NCI-H774 (cell line): ENCODE measurements at places on chromosomes 4 and X.

DNA sequence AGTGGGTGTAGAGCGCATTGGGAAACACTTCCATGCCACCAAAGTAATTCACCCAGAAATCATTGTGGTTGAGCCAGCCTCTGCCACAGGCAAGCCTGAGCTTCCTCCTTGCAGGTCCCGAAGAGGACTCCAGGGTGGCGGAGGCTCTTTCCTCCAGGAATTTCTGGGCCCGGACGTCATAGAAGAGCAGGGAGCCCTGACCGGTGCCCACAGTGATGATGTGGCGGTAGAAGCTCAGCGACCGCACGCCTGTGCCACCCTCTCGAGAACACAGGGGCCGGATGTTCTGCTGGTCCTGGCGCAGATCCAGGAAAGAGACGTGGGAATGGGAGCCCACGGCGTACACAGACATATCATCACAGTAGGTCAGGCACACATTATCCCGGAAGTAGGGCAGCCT is 1.3 kb downstream of the DCAF12L1 start:
- no peak for DNase-seq

DNA sequence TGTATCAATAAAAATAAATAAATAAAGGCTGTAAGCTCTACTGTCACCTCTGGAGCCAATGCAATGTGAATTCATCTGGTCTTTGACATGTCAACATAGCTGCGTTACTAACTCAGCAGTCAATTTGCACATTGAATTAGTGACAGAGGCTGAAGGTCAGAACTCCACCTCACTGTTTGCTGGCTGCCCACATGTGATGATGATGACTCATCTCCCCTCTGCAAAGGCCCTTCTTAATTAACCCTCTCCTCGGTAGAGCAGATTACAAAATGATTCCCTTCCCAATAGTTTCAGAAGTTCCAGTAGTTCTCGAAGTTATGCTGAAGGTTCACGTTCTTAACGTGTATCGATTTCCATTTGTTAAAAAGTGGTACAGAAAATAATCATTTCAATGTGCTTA is 1626.0 kb upstream of the TENM3 start:
- no peak for DNase-seq

DNA sequence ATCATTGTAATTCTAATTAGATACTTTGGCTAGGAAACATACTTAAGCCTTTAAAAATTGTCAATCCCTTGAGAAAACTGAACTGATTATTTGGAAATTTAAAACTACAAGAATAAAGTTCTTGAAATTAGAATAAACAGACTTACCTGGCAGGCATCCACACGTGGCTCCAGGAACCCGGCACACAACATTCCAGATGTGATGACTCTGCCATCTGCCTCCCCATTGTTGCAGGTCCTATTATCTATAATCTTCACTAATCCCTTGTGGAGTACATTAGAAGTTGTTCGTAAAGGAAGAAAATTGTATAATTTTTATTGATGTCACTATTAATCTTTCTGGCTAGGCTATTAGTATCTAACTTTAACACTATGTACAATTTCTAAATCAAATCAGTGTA is 16.2 kb upstream of the GNRHR start:
- DNase-seq, result no peak

- DNase-seq, result no peak
Measured at GRCh38 chrX:71096760-71097032, 1.0 kb downstream of the FOXO4 start.

- no peak for DNase-seq
Measured at GRCh38 chr4:153096344-153096743, 107.9 kb upstream of the TRIM2 start.

DNA sequence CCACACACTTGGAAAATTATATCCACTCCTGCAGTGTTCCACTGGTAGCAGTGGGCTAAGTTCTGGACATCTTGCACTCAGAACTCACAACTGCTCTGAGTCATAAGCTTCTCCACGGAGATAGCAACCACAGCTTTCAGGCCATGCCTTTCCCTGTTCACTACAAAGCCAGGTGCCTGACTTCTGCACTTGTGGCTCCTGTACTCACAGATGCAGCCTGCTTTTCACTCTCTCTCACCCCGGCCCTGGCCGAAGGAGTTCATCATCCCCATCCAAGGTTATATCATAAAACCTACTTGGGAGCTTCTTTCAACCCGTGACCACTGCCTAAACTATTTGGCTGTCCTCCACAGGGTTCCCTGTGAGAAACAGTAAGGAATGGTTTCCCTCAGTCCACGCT is 999.4 kb downstream of the GLUD2 start:
- no peak for DNase-seq

DNA sequence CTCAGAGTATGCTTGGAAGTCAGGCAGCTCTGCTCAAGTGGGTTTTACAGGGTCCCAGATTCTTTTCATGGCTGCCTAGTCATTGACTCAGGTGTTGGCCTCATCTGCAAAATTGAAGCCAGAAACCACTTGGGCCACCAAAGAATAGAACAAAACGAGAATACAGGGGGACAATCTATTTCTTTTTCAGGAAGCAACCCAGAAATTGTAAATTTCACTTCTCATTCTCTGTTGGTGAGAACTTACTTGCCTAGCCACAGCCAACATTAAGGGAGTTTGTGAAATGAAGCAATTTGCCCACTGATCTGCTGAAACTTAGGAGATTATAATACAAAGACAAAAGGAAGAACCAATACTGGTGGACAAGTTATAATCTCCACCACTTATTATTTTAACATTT is 8.6 kb upstream of the TKTL2 start:
- DNase-seq, result no peak

DNA sequence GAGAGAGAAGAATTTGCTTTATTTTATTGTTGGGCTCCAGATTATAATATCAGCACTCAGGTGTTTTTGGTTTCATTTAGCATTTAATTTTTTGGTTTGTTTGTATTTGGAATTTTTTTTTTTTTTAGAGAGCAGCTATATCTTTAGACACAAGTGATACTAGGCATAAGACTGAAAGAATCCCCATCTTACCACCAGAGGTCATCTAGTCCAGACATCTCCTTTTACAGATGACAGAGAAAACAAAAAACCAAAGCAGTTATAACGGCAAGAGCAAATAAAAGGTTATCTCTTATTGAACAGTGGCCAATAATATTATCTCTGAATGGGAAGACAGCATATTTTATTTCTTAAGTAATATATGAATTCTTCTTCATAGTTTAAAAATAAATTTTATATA is 22.8 kb downstream of the USP38 start:
- DNase-seq, result no peak

DNA sequence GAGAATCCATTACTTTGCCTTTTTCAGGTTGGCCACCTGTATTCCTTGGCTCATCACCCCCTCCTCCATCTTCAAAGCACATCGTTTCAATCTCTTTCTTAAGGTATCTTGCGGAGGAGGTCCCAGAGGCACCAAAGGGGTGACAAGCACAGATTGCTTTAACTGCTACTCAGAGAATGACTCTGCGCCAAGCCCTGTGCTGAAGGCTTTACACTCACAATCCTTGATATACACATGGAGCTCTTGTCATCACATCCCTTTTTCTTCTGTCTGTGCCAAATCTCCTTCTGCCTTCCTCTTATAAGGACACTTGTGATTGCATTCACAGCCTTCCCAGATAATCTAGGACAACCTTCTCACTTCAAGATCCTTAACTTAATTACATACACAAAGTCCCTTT is 134.7 kb upstream of the MAMLD1 start:
- DNase-seq, result no peak

DNA sequence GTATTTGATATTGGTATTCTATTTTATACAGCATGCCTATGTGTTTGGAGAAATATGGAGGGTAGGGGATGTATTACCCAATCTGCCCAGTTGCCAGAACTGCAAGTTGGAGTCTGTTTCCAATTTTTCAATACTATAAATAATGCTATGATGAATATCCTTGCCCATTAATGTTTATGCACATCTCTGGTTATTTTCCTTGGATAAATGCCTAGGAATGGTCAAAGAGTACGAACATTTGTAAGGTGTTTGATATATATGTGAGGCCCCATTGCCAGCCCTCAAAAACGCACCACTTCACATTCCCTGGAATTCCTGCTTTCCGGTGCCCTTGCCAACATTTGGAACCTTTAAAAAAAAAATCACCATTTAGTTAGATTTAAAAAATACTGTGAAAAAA is 34.3 kb downstream of the CLDN34 start:
- DNase-seq, result no peak

- DNase-seq, result no peak
Measured at GRCh38 chrX:153551135-153551534, 33.7 kb downstream of the ATP2B3 start.

DNA sequence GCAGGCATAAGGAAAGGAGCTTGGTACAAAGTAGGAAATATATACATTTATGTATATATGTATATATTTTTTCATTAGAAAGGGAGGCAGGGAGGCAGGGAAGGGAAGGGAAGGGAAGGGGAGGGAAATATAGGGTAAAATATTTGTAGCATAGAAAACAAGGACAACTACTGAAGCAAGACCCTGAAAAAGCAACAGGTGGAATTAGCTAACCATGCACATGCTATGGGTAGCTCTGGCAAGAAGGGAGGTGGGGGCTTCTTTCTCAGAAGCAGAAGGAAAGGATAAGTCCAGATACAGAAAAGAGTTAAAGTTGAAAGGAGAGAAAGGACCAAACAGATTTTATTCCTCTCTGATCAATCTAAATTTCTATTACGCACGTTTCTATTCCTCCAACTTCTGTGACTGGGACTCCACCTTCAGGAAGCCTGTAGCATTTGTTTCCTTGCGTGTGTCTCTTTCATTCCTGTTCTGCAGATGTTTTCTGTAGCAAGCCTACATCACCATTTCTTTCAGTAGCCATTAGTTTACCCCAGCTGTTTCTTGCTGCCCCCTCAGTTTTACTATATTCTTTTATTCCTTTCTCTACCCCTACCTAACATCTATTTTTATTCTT is 82.9 kb downstream of the OR13H1 start:
- no peak for DNase-seq

DNA sequence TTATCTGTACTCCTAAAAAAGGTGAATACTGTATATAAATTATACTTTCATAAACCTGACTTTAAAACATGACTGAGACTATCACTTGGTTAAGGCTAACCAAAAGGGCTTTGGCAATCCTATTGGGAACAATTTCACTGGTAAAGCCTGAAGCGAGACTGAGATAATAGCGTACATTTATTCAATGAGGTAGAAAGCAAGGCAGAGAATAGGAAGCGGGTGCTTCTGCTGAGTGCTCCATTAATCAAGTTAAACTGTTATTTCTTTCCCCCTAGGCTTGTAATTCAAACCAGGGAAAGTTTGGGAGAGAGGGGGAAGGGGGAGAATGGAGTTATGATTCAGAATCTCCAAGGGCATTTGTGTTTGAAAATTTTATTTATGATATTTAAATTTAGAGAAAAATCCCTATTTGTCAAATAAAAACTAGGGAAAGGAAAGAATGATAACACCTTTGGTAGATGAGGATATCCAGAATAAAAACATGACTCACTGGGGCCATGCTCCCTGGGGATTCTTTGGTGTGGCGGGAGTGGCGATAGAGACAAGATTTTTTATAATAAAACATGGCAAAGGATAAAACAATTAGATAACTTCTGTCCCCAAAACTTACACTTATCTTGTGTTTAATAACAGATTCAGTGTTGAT is 34.6 kb upstream of the SORBS2 start:
- no peak for DNase-seq

GRCh38 chr4:3314706-3315260 is 22.0 kb downstream of the RGS12 start:
- no peak for DNase-seq

- DNase-seq, result no peak
Measured at GRCh38 chrX:69018416-69019072, 146.7 kb downstream of the PJA1 start.

GRCh38 chr4:150230561-150230960 is 152.3 kb downstream of the DCLK2 start:
- DNase-seq, result no peak

DNA sequence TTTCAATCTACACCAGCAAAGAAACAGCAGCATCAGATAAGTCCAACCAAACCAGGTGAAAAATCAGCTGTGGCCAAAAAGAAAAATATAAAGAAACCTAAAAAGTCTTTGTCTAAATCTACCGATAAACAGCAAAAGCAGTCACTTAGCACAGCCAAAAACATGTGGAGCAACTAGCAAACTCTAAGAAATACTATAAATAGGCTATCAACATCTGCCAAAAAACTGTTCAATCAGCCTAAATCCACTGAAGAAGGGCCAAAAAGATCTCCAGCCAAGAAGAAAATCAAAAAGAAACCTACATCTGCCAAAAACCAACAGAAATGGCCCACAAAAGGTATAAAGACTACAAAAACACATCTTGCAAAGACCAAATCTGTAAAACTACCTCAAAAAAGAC is 36.7 kb upstream of the CABS1 start:
- DNase-seq, result no peak

GRCh38 chrX:2781698-2782097 is 29.9 kb downstream of the XG start:
- no peak for DNase-seq

DNA sequence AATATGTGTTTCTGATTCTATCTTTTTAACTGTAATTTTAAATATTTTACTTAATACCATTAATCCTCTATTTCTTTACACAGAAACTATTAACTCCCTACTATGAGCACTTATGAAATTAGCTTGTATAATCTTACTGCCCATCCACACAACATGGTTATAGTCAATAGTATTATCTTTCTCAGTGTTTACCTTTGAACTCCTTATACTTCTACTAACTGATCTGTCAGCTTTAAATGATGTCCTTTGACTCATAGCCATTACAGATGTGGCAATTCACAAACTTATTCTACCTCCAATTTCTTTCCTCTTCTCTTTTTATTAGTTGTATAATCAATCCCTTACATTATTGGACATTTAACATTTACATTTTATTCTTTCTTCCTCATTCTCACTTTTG is 5.5 kb downstream of the SEC31A start:
- DNase-seq, result no peak

DNA sequence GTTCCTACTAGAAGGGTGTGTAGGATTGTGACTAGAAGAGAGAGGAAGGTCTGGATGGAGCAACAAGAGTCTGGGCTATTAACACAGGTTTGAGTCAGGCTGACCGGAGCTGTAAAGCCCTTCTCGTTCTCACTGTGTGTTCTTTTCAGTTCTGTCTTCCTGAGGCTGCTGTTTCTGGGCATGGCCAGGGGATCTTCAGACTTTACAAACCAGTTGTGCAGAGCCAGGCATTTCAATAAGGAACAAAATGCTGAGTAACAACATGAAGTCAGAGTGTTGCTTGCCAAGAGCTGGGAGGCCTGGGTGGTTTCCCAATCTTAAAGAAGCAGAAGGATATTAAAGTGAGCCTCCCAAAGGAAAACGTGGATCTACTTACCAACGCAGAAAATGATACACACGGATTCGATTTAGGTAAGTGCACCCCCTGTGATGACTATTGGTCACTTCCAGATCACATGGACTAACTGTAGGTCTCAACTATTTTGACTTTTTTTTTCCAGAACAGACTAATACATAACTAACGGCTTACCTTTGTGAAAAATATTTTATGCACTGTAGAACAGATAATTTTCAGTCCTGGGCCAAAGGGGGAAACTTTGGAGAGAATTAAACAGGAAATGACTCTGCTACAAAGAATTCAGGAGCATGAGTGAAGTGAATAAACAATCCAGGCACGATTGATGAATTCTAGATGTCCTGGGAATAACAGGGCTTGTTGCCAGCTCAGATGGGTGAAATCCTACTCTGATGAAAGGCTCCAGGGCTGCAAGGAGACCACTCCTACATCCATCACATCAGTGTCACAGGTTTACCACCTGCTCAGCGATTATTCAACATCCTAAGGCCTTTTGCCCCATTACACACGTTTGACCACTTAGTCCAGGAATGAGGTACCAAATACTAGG is 94.5 kb downstream of the ANXA3 start:
- no peak for DNase-seq

GRCh38 chrX:40298572-40299479 is 201.1 kb upstream of the BCOR start:
- DNase-seq, result no peak

GRCh38 chr4:113302051-113302450 is 252.6 kb downstream of the ANK2 start:
- no peak for DNase-seq
